ENCODE measurements at places on chromosomes 13 and 19.

GRCh38 chr13:109776575-109776974, 9.8 kb downstream of the IRS2 start:
- DNase-seq, result no peak

GRCh38 chr19:43625918-43626579, 6.6 kb upstream of the ZNF428 start:
- DNase-seq, result no peak

DNA sequence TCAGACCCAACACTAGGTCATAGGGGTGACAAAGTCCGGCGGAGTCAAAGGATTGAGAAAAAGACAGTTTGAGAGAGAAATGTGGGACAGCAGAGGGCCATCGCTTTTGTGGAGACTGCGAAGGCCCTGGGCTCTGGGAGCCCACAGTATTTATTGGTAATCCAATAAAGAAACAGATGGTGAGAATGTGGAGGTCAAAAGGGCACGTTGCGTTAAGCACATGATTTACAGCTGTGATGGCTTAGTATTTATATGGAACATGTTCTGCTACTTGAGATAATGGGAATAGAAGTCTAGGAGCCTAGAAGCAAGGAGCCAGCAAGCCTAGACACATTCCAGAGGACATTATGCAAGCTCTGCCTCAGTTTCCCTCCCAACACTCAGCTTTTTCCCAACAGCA, 2521.1 kb downstream of the PCDH9 start:
- DNase-seq, result no peak

DNA sequence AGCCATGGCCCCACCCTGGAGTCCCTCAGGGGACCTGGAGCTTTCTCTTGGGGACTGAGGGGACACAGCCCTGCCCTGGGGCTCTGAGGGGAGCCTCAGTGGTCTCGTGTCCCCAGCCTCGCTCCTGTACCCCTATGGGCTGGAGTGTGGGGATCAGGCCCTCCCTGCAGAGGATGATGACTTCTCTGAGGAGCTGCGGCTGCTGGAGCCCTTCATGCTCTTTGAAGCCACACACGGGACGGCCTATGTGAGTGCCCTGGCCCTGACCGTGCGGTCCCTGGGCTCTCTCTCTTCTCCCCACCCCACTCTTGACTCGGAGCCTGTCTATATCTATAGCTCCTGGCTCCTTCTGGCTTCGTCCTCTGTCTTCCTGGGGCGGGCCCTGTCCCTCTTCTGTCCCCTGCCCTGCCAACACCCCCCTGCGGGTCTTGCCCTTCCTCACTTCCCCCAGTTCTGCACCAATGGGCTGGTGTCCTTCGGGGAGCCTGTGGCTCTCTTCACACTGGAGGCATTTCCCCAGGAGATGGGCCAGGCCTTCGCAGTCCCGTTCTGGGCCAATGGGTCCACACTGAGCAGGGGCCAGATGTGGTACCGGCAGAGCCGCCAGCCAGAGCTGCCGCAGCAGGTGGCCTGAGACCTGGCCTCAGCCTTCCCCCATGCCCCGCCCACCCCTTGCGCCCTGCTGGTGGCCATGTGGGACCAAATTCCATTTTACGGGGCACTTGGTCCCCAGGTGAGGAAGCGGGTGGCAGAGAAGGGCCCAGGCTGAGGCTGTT, 33.1 kb downstream of the HPN start:
- DNase-seq, result no peak

DNA sequence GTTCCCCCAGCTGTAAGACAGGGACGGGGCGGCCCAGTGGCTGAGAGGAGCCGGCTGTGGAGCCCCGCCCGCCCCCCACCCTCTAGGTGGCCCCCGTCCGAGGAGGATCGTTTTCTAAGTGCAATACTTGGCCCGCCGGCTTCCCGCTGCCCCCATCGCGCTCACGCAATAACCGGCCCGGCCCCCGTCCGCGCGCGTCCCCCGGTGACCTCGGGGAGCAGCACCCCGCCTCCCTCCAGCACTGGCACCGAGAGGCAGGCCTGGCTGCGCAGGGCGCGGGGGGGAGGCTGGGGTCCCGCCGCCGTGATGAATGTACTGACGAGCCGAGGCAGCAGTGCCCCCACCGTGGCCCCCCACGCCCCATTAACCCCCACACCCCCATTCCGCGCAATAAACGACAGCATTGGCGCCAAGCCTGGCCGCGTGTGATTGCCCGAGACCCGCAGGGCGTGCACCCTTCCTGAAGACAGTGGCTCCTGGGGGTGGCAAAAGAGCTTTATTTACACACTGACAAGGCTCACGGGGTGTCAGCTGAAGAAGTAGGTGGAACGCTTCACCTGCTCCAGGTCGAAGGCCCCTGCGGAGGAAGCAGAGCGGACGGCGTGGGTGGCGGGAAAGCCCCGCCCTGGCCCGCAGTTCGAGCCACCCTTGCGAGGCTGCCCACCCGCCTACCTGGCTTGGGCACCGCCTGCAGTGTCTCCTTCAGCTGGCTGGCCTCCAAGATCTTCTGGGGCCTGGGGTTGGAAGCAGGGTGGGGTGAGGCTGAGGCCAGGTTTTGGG, 16.4 kb downstream of the POLRMT start:
- DNase-seq, result no peak

DNA sequence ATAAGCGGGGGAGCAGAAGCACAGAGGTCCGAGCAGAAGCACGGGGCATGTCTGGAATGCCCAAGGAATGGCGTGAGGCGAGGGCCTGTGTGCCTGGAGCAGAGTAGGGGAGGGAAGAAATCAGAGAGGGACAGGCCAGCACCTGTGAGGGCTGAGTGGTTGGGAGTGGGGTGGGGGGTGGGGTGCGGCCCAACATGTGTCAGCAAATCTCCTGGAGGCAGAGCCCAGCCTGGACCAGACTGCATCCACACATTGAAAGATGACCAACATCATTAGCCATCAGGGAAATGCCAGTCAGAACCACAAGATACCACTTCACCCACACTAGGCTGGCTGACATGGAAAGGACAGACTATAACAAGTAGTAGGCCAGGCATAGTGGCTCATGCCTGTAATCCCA, 11.2 kb downstream of the CLASRP start:
- no peak for DNase-seq

DNA sequence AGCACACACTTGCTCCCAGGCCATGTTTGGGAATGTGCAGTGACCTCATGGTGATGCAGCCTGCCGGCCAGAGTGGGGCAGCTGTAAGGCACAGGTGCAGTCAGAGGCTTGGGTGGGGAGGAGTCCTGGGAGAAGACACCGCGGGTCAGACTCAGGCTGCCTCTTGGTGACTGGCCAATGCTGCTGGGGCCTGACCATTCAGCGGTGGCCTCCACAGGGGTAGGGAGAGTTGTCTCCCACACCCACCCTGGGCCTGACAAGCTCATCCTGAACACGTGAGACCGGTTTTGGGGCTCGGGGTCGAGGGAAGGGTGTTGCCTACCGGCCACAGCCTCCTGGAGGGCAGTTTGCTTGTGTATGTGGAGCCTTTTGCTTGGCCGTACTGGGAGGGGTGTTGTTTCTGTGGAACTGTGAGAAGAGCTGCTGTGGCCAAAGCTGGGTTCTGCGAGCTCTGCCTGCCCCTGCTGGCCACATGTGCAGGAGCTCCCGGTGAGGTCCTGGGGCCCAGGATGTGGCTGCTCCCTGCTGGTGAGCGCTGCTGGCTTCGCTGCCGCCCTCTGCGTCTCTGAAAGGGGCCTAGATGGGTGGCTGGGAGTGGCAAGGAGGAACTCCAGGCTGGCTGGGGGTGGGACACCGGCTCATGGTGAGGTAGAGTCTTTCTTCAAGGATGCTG, 22.1 kb downstream of the UPF1 start:
- no peak for DNase-seq

DNA sequence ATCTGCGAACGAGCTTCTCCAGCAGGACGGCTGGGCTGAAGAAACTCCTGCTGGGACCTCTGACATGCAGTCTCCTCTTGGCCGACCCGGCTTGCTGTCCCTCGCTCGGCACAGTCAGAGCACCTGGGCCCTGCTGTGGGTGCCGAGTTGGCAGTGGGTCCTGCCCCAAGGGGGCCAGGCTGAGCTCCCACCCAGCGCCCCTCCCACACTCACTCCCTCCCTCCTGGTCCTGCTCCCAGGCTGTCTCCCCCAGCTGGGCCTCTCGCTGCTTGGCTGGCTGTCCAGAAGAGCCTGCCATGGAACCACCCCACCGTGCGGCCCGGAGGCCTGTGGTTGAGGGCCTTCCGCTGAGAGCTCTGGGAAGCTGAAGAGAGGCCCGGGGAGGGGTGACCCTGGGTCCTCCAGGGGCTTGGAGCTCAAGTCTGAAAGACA, 6.0 kb downstream of the AKT2 start:
- DNase-seq, result no peak

GRCh38 chr19:7959211-7959610, 15.7 kb upstream of the TIMM44 start:
- no peak for DNase-seq

DNA sequence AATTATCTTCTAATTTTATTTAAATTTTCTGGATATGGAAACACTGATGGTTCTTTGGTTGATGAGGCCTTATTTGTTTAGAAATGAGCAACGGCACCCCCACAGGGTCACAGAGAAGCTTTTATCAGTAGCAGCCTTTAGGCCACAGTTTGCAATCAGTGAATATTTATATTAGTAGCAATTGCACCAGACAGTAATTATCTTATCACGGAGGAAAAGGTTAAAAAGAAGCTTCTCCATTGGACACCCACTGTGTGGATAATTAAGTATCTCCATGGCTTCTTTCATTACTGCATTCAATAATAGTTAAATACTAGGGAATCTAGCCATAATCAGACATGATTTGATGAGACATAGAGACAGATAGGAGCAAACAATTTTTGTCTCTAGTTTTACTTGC, 2099.2 kb upstream of the PCDH20 start:
- no peak for DNase-seq

DNA sequence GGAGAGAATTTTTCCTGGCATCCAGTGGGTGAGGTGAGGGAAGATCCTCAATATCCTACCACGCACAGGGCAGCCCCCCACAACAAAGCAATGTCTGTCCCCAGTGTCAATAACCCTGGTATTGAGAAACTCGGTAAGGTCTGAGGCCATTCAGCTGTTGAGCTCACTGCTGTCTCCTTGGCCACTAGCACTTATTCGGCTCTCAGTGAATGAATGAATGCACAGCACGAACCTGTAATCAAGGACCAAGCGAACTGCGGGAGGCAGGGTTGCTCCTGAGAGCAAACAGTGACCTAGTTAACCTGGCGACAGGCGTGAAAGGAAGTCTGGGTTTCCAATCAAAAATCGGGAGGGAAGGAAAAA, 640 bp downstream of the ZSCAN5A start:
- DNase-seq, result no peak

Measured in left lobe of liver (tissue), 2 donors.